KG1 (cell line): ENCODE measurements at places on chromosomes 5 and 9.

GRCh38 chr9:129338724-129339430, 160.8 kb upstream of the IER5L start:
- no peak for DNase-seq

GRCh38 chr5:35237580-35238376, 7.5 kb upstream of the PRLR start:
- DNase-seq: no peak

GRCh38 chr5:37370550-37370863, 399 bp downstream of the NUP155 start:
- no peak for DNase-seq

- DNase-seq: no peak
Observed at GRCh38 chr5:128498844-128499455, 39.1 kb downstream of the FBN2 start.

GRCh38 chr5:38465061-38465460, 91.4 kb downstream of the LIFR start:
- DNase-seq: no peak

DNA sequence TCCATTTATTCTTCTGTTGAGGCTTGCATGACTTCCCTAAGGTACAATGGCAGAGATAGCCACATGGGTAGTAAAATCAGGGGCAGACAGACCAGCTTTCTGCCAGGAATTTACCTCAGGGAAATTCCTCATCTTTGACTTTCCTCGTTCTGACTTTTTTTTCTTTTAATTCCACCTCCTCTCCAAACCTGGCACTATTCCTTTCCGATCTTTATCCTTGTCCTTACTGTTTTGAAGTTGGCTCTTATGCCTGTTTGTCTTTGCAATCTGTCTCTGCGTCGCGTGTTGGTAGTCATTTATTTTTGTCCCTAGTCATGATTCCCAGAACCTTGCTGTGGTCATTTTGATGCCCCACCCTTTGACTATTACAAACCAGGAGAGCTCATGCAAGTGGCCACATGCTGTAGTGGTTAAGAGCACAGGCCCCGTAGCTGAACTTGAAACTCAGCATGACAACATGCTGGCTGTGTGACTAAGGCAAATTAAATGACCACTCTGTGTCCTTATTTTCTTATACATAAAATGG, 19.0 kb downstream of the TMC1 start:
- DNase-seq: no peak

DNA sequence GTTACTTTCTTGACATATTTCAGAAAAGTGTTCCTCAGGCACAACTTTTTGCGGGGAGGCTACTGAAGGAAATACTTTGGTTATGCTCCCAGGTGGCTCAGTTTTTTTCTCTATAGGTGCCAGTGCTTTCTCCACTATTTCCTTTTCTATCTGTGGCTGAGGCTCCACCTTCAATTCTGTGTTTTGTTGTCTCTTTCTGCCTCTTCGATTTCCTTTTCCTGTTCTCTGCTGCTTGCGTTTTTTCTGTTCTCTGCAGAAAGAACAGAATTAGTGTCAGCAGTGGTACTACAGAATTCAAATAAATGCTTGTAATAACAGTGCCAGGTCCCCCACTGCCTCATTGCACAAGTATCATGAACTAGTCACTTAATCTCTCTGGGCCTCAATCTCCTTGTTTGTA, 7.0 kb downstream of the HEMGN start:
- no peak for DNase-seq

GRCh38 chr9:87667164-87667738, 58.7 kb upstream of the CTSL start:
- DNase-seq: no peak

DNA sequence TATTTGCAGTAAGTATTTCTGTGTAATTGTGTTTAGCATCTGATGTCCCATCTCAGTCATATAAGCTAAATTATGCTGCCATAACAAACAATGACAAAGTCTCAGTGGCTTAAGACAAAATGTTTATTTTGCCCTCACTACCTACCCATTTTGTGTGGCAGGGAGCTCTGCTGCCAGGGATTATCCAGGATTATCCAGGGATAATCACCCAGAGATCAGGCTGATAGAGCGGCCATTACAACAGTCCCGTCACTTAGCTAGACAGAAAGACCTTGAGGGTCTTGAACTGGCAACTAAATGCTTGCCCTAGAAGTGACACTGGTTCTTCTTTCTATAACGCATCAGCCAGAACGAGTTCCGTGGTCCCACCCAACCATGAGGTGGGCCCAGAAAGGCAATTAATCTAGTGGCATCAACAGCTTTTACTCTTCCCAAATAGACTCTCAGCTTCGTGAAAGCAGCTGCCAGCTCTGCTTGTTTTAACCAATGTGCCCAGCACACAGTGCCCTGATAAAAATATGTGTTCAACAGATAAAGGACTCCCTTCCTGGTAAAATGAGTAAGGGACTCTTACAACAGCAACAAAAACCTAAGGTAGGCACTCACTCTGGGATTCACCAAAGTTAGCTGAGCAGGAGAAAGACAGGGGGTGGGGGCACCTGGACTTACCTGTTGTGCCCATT, 22.8 kb downstream of the CCDC69 start:
- no peak for DNase-seq

DNA sequence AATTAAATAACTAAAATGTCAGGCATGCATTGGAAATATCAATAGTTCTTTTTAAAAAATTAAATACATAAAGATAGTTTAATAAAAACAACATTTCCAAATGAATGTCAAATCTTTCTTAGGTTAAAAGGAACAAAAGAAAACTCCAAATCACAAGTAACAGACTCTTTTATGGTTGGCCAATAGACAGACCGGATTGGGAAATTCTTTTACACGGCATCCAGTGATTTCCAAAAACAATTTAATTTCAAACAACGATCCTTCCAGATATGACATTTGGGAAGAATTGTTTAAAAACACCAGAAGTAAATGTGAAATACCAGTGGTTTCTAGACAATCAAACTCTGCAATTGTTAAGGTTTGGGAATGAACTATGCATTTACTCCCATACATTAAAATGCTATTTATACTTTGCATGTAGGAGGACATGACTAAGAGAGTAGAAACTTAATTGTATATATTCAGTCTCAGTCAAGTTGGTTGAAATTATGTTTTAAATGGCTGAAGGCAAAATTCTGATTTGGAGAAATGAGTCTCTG, 32.8 kb downstream of the ZNF474 start:
- DNase-seq: no peak

DNA sequence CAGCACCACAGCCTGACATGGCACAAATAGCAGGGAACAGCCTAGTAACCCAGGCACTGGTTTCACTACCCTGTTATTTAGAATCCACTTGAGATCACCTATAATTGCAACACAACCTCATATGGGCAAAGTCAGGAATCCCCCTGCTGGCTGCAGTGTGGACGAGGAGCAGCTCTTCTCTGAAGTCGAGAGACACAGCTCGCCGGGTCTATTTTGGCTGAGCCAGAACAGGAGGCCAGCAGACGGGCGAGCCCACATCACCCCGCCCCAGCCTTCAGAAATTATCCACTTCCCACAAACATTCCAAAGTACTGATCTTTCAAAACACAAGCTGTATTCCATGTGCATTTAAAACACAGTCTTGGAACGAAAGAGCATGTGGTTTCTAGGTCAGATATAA, 179.0 kb downstream of the ROR2 start:
- no peak for DNase-seq

GRCh38 chr5:1494780-1495524, 28.8 kb downstream of the LPCAT1 start:
- peak; percentile 68 for DNase-seq
